Stimulated activated CD4-positive, alpha-beta T cell treated with anti-CD3 and anti-CD28 coated beads, Interleukin-1b, Interleukin-23, amount 100 ng/mL, for 4 hours (primary cell): ENCODE measurements at places on chromosomes 2 and 18.

- no peak for DNase-seq
Measured at GRCh38 chr2:236843161-236843968, 242.3 kb upstream of the COPS8 start.

GRCh38 chr2:37263839-37264238 lies 32.4 kb downstream of the NDUFAF7 start:
- no peak for DNase-seq

DNA sequence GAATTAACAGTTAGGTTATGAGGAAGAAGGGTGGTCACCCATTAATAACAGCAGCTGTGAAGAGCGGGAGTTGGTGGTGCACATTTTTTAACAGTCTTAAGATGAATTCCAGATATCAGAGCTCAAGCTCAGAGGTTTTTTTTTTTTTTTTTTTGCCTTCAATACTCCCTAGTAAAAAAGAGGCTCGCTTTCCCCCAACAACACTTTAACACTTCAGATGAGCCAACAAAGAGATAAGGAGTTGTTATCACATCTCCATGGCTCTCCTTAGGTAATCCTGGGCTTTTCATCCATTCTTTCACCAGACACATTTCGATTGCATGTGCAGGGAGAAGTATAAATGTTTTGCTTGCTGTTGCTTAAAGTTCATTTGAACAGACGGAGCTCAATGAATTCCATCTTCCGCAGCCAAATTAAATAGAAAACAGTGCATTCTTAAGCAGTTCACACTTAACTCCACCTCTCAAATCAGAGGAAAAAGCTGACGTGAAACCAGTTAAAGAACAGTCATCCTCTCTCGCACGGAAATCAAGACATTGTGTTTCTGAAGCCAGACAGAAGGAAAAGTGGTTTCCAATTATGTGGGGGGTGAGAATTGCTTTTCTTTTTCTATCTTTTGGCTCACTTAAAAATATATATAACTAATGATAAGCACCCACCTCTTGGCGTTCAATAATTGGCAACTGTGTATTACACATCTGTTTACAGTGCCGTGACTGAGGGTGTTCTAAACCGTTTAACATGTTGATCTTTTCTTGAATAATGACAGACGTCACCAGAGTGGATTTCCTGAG lies 118.2 kb downstream of the ZNF521 start:
- DNase-seq: no peak

DNA sequence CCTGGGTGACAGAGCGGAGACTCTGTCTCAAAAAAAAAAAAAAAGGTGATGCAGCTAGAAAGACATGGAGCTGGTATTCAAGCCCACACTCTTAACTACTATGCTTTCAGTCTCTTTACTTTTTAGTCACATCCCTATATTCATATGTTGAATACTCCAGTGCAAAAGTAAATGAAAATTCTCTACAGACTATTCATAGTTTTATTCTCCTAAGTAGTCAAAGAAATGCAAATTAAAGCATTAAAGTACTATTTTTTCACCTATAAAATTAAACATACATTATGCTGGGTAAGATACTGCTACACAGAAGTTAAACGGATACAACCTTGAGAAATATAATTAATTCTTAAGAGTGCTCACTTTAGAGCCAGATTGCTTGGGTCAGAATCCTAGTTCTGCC lies 7.6 kb downstream of the CUL3 start:
- no peak for DNase-seq

DNA sequence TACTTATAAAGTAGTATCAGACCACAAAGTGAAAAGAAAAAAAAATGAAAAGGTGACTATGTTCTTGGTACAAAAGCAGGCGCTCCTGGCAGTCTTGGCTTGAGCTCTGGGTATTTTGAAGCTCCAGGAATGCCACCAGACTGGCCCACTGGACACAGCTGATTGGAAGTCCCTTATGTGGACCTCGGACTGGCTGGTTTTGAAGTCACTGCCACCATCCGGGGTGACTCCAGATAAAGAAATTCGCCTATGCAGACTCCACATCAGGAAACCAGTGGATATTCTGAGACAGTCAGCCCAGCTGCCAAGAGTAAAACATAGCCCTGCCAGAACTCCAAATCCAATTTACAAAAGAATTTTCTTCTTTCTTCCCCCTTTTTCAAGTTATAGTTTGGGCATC lies 28.0 kb downstream of the ACKR3 start:
- DNase-seq: no peak

DNA sequence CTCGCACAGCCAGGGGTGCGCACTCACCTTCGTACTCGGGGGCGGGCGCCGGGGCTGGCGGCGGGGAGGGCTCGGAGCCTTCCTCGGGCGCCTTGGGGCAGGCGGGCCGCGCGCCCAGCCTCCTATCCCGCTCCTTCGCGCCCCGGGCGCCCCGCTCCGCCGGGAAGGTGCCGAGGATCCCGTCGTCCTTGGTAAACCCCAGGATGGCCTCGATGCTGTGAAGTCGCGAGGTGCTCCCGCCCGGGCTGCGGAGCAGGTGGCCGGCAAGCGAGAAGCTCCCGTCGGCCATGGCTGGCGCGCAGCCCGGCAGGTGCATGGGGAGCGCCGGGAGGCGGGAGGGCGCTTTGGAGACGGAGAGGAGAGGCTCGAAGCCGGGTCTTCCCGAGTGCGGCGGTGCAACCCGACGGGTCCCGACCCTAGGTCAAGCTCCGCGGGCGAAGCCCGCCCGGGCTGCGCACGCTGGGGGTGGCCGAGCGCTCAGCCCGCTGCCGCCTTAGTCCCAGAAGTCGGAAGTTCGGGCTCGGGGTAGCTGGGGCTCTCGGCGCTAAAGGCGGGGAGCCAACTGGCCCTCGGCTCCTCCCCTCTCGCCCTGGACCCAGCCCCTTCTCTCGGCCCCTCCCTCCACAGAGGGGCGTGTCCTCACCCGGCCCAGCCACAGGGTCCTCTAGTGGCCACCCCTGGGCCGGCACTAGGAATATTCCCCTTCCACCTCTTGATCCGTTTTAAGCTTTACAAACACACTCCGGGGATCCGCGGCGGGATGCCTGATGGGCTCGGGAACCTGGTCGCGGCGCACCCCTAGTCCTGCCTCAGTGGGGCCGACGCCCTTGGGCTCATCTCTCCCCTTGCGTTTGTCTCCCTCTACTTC lies at the start of gene RAX:
Gene RAX (minus strand): TSS at position 564 of the 868 bp plus-strand sequence. CDS start 248 bp downstream, at position 316.
- no peak for DNase-seq

DNA sequence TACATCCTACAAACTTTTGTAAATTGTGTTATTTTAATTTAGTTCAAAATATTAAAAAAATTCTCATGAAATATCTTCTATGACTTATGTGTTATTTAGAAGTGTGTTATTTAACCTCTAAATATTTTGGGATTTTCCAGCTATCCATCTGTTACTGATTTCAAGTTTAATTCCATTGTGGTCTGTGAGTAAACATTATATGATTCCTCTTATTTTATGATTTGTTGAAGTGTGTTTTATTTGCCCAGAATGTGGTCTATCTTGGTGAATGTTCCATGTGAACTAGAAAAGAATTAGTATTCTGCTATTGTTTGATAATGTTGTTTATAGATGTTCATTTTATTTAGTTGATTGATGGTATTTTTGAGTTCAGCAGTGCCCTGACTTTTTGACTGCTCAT lies 136.0 kb downstream of the ZNF804A start:
- no peak for DNase-seq

DNA sequence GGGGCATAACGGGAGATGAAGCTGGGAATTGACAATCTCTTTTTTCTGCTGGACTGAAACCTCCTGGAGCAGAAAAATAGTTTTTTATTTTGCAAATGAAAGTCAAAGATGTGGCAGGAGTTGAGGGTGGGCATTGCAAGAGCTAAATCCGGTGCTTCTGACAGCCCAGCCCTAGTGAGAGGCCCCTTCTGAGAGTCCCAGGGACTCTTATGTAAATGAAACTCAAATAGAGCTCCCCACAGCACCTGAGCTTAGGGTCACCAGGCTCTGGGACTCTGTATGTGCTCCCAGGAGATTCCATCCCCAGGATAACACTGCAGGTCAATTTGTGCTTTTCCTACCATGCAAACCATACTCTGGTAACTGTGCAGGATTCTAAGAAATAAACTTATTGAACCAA lies 192.8 kb downstream of the ANKRD30B start:
- no peak for DNase-seq

- no peak for DNase-seq
Measured at GRCh38 chr2:171540437-171540836, 18.2 kb downstream of the CYBRD1 start.

DNA sequence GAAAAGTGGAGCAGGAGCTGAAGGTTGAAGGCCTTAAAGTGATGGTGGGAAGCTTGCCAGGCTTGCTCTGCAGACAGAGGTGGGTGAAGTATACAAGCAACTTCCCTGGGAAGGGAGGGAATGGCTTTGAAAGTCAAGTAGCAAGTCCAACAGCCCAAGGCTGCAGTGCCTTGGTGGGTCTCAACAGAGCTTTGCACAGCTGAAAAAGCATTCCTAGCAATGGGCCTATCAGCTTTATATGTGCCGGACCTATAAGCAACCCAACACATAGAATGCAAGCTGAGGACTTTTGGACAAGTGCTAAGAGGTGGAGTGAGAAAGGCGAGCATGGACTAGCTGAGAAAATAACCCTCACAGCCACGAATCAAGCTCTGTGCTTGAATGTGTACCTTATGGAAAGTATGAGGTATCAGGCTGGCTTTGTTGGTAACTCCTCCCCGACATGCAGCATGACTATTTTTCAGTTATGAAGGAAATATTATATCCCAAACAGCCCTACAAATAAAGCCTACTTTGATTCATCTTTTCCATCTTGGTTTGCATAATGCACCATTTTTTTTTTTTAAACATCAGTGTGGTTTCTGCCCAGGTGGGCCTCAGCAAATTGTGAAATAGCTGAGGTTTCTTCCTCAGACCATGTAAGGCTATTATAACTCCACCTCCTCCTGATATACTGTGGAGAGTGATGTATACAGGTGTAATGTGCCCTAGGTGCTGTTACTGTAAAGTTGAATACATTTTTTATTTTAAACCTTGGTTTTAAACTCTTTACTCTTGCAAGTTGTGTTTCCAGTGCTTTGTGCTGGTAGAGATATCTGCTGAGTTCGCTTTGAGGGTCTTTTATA lies 241.4 kb upstream of the CXCR4 start:
- DNase-seq: no peak

DNA sequence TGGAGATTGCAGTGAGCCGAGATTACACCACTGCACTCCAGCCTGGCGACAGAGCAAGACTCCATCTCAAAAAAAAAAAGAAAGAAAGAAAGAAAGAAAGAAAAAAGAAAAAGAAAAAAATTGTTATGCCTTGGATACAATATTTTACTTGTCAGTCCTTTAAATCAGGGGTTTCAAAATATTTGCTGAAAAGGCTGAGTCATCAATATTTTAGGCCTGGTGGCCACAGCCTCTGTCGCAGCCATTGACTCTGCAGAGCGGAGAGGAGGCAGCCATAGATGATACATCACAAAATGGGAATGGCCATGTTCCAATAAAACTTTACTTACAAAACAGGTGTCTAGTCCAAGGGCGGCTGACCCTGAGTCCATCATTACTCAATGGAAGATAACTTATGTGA lies 314.8 kb upstream of the SALL3 start:
- no peak for DNase-seq

- no peak for DNase-seq
Measured at GRCh38 chr2:65655000-65655399, 222.6 kb upstream of the SPRED2 start.

- peak; percentile 18 for DNase-seq
Measured at GRCh38 chr2:63888490-63889402, 47.0 kb downstream of the UGP2 start.

DNA sequence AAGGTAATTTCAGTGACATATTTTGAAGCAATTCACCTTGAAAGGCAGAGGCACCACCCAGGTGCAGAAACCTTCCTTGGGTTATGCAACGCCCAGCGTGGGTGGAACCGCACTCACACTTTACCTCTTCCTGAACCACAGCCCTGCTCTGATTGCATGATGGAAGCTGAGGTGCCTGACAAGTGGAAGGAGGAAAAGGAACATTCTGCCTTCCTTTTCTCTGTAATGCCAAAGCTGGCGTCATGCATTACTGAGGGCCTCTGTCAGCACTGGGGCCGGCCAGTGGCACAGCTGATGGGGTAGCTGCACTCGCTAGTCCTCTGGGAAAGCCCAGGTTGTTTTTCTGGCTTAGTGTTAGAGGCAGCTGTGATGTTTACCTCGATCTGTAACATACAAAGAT lies 266.5 kb downstream of the NEDD4L start:
- peak; percentile 29 for DNase-seq

DNA sequence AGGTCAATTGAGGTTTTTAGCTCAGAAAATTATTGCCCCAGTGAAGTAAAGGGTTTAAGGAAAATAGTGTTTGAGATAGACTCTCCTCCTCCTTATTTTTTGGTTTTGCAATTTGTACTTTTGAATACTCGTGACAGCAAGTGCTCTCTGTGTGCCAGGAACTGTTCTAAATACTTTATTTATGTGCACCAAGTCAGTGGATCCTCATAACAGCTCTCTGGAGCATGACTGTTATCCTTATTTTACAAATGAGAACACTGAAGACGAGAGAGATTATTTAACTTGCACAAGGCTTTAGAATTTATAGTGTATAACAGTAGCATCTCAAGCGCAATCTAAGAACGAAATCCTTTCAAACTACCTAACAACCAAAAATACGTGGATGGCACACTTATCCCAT lies 24.7 kb downstream of the BABAM2 start:
- no peak for DNase-seq

DNA sequence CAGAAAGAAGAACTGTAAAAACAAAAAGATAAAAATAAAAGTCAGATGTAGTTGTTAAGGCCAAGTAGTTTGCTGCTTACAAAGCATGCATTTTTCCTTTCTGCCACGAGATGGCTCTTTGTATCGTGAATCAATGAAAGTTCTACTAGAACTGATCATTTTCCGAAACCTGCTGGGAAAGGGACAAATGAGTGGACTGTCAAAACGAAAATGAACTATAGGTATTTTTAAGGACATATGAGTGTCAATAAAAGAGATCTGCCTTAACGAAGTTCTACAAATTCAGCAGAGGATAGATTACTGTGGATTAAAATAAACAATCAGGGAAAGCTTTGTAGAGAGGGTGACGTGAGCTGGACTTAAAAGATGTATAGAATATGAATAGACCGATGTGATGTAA lies 15.0 kb upstream of the ELOA2 start:
- peak; percentile 3 for DNase-seq

GRCh38 chr2:240890691-240891090 lies 5.3 kb downstream of the MAB21L4 start:
- no peak for DNase-seq

GRCh38 chr2:214014551-214015220 lies 396.2 kb upstream of the VWC2L start:
- no peak for DNase-seq

GRCh38 chr2:120204417-120204816 lies 18.8 kb downstream of the TMEM185B start:
- DNase-seq: no peak

- no peak for DNase-seq
Measured at GRCh38 chr2:208252716-208253492, 2.0 kb downstream of the IDH1 start.
